GM23338 (cell line): ENCODE measurements at places on chromosomes 12 and 14. TPM values are rescaled to one million over a fixed set of nuclear protein-coding genes. Genes with fewer than 3 reads are reported as not detected.
A peak's percentile ranks its signal among the peaks of the same experiment; 100 is the strongest.

NKX2-1 gene
- total RNA-seq: not detected in 2 replicates

CFL2 gene
- 14.8 and 17.2 TPM in 2 replicates for total RNA-seq

DNA sequence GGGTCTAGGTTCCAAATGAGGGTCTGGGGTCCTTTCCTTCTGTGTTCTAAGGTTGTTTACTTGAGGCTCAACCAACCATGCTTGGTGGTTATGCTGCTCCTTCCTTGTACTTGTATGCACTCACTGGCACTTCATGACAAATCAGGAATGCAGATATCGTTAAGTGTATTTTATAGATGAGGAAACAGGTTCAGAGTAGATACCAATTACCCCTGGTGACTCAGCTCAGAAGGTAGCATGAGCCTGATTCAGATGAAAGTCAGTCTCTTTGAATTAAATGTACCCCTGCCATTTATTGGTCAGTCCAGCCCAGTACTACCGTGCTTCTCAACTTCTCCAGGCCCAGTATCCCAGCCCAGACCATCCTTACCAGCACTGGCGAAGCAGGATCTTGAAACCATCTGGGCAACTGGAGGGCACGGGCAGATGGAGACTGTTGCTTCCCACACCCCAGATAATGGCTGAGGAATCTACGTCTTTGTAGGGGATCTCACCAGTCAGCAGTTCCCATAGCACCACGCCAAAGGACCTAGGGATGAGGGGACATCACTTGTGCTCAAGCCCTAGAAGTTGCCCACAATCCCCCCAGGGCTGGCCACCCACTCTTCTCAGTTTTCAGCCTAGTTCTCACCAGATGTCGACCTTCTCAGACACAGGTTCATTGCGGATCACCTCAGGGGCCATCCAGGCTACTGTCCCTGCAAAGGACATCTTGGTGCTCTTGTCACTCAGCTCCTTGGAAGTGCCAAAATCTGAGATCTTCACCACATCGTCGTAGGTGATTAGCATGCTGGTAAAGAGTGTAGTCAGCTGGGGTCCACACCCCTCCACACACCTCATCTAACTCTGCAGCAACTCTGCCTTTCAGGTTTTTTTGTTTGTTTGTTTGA is 14.3 kb downstream of the MAP3K12 start:
- no peak for DNase-seq
- no peaks in the 10 kb centered on the region for H3K27me3 ChIP-seq
- no peak overlapping the region for H3K27ac ChIP-seq
- H3K36me3 ChIP-seq: peaks cover 11% of the 10 kb centered on the region; the same call in 1 of the 2 replicates

KRT6C gene
- total RNA-seq: not detected in 2 replicates

- no peak for DNase-seq
- no peaks in the 10 kb centered on the region for H3K4me1 ChIP-seq
- no peaks in the 10 kb centered on the region for H3K36me3 ChIP-seq
- no peak overlapping the region for H3K27ac ChIP-seq
Observed at GRCh38 chr14:100114109-100114765, 45.2 kb downstream of the DEGS2 start.

AICDA gene
- total RNA-seq: not detected in 2 replicates

- no peak overlapping the region for H3K27ac ChIP-seq
- no peak overlapping the region for H3K4me3 ChIP-seq
- H3K36me3 ChIP-seq: no peaks in the 10 kb centered on the region
- no peak for DNase-seq
- H3K4me1 ChIP-seq: peaks cover 31% of the 10 kb centered on the region
Observed at GRCh38 chr12:72605975-72606374, 333.8 kb downstream of the TRHDE start.

GRCh38 chr12:6204533-6205143 is 4.4 kb downstream of the CD9 start:
- no peak for DNase-seq
- peaks cover 10% of the 10 kb centered on the region; the same call in 1 of the 2 replicates for H3K36me3 ChIP-seq
- H3K4me1 ChIP-seq: peaks cover 67% of the 10 kb centered on the region
- peak overlapping the region; percentile 95 for H3K27ac ChIP-seq
- H3K4me3 ChIP-seq: 0 out of 2 replicates have a peak overlapping the region, but pooled peaks have one; percentile 16
- H3K27me3 ChIP-seq: no peaks in the 10 kb centered on the region
